ENCODE measurements at places on chromosomes 5 and 9.

DNA sequence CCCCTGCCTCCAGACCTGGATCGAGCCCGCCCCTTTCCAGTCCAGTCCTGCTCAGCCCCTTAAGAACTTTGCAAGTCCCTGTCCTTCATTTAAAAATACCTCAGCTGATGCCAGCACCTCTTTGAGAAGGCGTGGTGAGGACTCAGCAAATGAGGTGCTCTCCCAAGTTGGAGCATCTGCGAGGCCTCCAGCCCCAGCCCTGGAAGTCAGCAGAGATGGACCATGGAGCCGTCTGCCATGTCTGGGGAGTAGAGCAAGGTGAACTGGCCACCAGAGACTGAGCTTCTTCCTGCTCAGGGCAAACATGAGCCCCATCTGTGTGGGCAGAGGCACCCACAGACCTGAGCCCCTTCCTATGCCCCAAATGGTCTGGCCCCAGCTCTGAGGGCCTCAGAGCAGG lies 71.5 kb downstream of the UBE2QL1 start:
- DNase-seq, result no peak

DNA sequence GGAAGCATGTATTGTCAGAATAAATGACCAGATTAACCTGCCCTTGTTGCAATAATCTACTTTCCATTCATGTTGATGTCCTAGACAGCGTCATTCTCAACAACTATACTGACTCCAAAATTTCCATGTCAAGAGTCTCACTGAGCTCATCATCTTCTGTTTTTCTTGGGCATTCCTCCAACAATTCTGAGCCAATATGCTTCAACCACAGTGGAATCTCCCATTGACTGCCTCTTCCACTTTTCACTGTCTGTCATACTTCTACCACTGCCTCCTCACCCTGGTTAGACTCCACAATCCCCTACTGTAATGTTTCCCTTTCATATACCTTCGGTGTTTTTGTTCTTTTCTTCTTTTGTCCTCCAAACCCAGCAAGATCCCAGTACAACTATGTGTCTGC lies 162.8 kb downstream of the TLE1 start:
- DNase-seq, result no peak

DNA sequence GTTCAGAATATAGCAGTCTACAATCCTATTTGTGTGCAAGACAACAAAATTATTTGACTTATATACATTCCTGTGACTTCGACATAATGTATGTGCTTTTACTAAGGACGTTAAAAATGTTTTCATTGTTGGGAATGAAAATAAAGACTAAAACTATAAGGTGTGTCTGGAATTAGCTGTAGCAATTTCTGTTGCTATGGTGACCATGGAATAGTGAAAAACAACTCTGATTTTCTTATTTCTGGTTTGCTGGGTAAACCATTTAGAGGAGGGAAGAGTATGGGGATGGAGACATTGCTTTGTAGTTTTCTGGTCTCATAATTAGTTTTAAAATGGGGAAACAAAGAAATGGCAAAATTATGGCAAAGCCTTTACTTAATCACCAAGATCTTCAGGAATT lies 343.2 kb downstream of the SEMA5A start:
- no peak for DNase-seq

DNA sequence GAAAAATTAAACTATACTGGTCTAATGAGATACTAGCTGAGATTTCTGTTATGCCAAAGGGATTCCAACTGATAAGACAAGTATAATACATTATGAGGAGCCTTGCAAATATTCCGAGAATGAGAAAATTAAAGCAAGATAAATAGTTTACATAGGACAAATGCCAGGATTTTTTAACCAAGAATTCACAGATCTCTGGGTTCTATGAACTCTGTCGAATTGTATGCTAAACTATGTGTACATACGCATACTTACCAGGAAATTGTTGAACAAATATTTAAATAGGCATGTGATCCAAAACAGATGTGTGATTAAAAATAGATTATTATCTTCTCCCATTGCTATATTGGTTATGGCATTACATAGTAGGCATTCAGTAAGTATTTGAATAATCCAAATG lies 616.6 kb downstream of the GABRG2 start:
- DNase-seq, result no peak

GRCh38 chr5:19927919-19928318 lies 60.1 kb downstream of the CDH18 start:
- DNase-seq, result no peak

DNA sequence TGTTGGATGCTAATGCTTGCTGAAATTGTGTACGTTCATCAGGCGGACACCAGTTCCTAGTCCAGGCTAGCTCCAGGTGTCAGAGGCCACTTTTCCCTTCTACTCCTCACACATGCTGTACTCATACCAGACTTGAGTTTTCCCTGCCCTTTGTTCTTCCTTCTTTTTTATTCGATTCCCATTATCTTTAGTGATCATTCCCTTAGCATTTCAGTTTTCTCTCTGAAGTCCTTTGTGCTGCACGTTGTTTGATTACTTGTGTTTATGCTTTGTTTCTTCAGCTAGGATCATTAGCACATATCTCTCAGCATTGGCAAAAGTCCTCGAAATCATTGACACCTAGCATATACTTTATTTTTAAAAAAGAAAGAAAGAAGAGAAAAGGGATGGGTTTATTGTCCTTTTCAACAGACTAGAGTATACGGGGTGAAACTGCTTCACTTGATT lies 409 bp upstream of the COX7C start:
- no peak for DNase-seq

DNA sequence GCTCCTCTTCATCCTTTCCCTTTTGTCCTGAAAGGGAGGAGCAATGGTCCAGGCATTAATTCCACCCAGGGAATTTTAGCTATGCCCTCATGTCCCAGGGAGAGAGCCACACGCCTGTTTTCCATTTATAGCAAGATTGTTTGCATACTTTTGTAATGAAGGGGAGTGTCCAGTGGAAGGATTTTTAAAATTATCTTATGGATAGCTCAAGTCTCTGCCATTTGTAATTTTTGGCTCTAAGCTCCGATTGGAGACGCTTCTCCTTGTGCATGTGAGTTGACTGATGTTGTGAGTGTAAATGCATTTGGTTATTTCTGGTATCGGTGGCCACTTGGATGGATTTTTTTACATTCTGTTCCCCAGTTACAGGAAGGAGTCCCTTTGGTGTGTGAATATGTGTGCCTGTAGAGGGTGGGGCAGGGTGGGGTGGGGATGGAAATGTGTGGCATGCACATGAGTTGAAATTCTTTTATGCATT lies 7.2 kb upstream of the RPL26L1 start:
- no peak for DNase-seq

DNA sequence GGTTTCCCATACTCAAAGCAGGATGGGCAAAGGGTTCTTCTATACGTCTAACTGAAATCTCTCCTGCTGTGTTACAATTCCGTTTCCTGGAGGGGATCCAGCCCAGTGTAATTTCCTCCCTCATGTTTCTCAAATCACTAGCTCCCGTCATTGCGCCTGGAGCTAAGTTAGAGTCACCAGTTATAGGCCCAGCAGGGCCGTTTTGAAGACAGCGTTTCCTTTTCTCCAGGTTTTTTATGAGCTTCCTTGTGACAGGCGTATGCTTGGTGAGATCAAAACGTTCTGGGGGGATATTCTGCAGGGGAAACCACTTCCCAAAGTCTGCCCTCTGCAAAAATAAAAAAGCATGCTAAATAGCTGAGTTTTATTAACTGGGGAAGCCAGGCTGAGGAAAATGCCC lies 53.0 kb upstream of the WWC1 start:
- DNase-seq, result no peak

DNA sequence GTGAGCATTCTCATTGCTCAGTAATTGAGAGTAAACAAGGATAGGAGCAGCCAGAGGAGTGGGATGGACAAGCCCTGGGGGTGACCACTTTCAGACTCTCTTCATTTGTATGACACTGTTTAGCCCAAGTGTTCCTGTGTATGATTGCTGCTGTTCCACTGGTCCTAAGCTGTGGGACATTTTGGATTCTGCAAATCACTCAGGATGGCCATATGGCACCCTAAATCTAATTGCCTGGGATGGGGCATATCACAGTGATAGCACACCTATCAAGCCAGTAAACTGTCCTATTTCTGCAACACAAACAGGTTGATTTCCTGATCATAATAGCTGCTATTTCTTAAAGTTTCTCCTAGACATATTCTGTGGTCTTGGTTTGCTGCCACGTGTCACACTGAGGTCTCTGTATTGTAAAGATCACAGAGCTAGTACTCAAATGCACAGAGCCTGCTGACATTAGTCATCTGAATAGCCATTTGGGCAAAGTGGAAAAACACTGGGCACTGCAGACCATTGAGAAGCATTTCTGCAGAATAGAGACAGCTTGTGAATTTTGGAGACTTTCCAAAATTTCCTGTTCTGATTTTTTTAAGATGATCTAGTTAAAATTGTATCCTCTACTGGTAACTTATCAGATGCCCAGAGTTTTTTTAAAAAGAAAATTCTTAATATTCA lies 320.2 kb downstream of the RFX3 start:
- no peak for DNase-seq

GRCh38 chr9:112971415-112971814 lies 40.6 kb downstream of the ZNF883 start:
- DNase-seq, result peak; percentile 4

DNA sequence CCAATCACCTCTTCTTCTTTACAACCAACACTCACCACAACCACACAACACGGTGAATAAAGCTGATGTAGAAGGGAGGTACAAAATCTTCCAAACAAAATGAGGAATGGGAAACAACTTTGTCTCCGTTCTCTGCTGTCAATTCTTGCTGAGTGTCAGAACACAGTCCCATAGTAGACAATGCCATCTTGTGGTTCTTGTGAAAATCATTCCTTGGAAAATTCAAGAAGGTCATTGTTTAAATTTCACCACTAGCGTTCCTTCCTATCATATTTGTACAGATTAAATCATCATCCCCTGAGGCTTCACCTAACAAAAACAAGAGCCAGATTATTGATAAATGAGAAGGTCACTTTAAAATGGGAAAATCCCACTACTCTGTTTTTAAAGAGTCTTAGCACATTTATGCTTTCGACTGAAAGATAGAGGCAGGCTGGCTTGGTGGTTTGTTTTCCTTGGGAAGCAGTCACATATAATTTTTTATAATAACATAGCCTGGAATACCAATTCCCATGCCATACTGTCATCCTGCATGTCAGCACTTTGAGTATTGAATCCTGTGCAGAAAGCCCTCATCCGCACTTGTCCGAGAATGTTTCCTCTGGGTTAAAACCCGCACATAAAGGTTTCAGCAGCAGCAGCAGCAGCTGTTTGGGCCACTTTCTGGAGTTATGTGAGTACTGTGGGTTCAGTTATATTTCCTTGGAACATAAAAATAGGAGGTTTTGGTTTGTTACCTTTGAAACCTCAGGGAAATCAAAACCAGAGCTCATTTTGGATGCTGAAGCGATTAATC lies 395.0 kb upstream of the SMARCA2 start:
- no peak for DNase-seq

GRCh38 chr9:2242831-2243330 lies 227.7 kb downstream of the SMARCA2 start:
- DNase-seq, result no peak

GRCh38 chr5:137336565-137337120 lies 162.5 kb downstream of the SPOCK1 start:
- DNase-seq, result no peak

- DNase-seq, result no peak
These were observed 10.4 kb upstream of the MIER3 start for GRCh38 chr5:56962286-56962685.

GRCh38 chr9:13013991-13014883 lies 239.4 kb downstream of the LURAP1L start:
- DNase-seq, result no peak

- DNase-seq, result no peak
These were observed 324.1 kb upstream of the TNC start for GRCh38 chr9:115442054-115442453.

DNA sequence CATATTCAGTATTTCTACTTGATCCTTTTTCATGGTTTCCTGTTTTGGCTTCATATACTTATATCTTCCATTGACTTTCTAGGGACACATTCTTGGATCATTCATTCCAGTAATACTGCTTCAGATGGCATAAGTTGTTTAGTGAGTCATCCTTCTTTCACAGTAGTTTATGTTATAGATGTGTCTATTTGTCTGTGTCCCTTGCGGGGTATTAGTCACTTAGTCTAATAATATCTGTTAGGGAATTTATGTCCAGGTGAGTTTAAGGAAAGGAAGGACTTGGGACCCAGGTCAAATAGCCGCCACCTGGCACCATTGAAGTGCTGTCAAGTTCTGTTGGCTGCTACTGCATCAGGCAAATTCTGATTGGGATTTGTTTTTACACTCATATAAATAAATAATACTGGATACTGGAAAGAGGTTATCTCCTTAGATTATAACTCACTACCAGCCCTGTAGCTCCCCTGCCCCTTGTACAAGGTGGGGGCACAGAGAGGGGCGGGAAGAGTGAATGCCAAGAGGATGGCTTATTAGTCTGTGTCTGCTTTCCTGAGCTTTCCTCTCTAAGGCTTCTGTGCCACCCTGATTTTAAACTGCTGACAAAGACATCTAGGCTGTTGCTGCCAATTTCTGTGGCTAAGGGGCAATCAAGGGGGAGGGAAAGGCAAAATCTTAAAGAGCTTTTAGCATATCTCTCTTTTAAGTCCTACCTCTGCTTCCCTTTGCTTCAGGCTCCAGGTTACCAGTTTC lies 64.9 kb downstream of the CDC42SE2 start:
- no peak for DNase-seq

DNA sequence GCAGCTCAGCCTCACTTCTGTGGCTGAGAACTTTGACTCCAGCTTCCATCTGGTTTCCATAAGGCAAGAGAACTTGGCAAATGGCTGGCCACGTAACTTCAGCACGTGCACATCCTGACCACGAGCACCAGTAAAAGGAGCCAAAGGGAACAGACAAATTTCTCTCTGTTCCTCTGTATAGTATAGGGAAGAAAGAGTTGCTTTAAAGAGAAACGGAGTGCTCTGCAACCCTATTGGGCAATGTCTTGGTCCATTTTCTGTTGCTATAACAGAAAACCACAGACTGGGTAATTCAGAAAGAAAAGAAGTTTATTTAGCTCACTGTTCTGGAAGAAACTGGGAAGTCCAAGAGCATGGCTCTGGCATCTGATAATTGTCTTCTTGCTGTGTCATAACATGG lies 558.7 kb downstream of the ACTL7B start:
- no peak for DNase-seq
